H1 (cell line): ENCODE measurements at places on chromosomes 4 and X.

GRCh38 chr4:87633243-87633642 is 16.8 kb upstream of the DMP1 start:
- DNase-seq: no peak

DNA sequence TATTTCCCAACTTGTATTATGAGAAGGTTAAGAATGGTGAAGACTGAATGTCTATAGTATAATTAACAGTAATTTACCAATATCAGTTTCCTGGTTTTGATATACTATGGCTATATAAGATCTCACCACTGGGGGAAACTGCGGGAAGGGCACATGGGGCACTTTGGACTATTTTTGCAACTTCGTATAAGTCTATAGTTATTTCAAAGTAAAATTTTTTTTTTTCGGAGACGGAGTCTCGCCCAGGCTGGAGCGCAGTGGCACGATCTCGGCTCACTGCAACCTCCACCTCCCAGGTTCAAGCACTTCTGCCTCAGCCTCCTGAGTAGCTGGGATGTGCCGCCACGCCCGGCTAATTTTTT is 46.1 kb downstream of the CXorf58 start:
- no peak for DNase-seq

DNA sequence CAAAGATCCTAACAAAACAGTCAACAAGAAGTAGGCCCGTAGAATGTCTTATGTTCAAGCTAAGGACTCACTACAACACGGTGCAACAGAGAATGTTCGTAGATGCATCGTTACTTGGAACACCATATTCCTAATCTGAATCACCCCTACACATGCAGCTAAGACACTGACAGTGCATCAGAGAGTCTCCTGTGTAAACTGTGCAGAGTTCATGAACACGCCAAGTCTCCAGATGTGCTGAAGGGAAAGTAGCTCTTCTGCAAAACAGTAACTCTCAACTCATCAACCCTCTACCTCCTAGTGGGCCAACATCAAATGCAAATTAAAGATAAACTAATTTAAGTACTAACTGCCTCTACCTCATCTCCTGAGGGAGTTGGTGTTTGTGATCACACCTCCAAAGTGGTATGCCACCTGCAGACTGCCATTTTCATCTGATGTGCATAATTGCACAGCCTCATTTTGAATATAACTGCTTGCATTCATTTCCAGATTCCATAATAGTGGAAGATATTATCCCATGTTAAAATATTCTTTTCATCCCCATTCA is 73.5 kb downstream of the MOSPD2 start:
- DNase-seq: no peak

- no peak for DNase-seq
Measured at GRCh38 chr4:182246401-182247205, 3.4 kb downstream of the TENM3 start.

DNA sequence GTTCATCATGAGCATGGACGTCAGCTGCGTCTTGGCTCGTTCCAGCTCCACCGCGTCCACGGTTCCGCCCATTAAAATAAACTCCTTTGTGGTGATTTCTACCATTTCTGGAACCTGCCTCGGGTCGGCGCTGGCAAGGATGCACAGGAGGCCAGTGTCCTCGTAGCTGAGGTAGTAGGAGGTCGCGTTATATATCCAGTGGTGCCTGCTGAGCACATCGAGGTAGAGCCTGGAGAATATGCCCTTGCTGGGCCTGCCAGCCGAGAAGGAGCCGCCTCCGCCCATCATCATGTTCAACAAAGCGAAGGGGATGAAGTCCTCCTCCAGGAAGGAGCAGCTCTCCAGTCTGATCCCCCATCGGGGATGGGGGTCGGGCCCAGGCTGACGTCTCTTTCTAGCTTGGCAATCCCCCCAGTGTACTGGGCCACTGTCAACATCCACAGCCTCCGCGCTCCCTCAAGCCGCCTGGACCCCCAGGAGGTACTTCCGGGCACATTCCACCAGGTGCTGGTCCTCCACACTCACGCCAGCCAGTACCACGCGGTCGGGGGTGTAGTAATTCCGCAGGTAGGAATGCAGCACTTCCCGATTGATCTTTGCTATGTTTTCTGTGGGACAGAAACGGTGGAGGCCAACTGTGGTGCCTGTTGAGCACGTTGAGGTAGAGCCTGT is 120.9 kb upstream of the GRID2 start:
- DNase-seq: no peak

- DNase-seq: no peak
Measured at GRCh38 chr4:155681886-155682285, 15.2 kb downstream of the GUCY1A1 start.
